A549 treated with DMSO at 1 μM for 4 hours (cell line): ENCODE measurements at places on chromosomes 1 and 21. TPM values are rescaled to one million over a fixed set of nuclear protein-coding genes. Genes with fewer than 3 reads are reported as not detected.

The OR14K1 gene
- total RNA-seq = not detected in 5 replicates

The MYOM3 gene
- 5.8 to 7.2 TPM (median 6.4 TPM) in 5 replicates for total RNA-seq

The KCNT2 gene
- 0.05 to 0.06 TPM (median 0.05 TPM) in 3 of 5 replicates, not detected in the others for total RNA-seq

The LCE5A gene
- total RNA-seq = 0.31 TPM in 1 of 5 replicates, not detected in the others

The TCHH gene
- 0.17 to 0.28 TPM (median 0.24 TPM) in 5 replicates for total RNA-seq

The LACTBL1 gene
- not detected in 5 replicates for total RNA-seq

The S100A1 gene
- 0.15 to 0.83 TPM (median 0.47 TPM) in 5 replicates for total RNA-seq

The IL20 gene
- total RNA-seq = not detected in 5 replicates

The TNFRSF14 gene
- 0.07 to 0.21 TPM (median 0.21 TPM) in 5 replicates for total RNA-seq

The FAM72D gene
- total RNA-seq = 5.3 to 7.8 TPM (median 7.0 TPM) in 5 replicates

The IL12RB2 gene
- 0.02 to 0.06 TPM in 2 of 5 replicates, not detected in the others for total RNA-seq

The FRRS1 gene
- total RNA-seq = 2.2 to 2.5 TPM (median 2.4 TPM) in 5 replicates

The CRYAA gene
- not detected in 5 replicates for total RNA-seq

The FAM72C gene
- total RNA-seq = 6.1 to 7.3 TPM (median 6.5 TPM) in 5 replicates

The BLACAT1 gene
- total RNA-seq = 0.03 to 0.07 TPM in 2 of 5 replicates, not detected in the others

The PKLR gene
- total RNA-seq = 0.03 TPM in 1 of 5 replicates, not detected in the others

The TAS1R1 gene
- total RNA-seq = not detected in 5 replicates

The OR2T3 gene
- total RNA-seq = not detected in 5 replicates

The F13B gene
- total RNA-seq = 0.05 to 0.13 TPM in 2 of 5 replicates, not detected in the others

The TNFRSF8 gene
- total RNA-seq = 0.06 to 0.19 TPM (median 0.08 TPM) in 5 replicates

The ASTN1 gene
- not detected in 5 replicates for total RNA-seq

The CHRNB2 gene
- 0.36 to 0.45 TPM (median 0.41 TPM) in 5 replicates for total RNA-seq
